ENCODE measurements at places on chromosomes 7 and 10.

DNA sequence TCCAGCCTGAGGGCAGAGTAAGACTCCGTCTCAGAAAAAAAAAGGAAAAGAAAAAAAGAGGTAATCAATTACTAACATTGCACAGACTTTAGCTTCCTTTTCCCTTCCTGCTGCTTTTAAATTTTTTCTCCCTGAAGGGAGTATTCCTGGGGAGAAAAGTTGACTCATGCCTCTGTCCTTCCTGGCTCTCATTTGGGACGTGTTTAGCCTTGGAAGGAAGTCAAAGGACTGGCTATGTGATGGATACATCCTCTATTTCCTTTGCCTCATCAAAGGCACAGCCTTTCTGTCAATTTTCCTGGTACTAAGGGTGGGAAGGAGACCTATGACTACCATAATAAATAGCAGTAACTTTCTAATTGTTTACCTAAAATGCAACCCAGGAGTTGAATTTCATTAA, 77.6 kb downstream of the ITGA8 start:
- H3K27ac ChIP-seq = no peak overlapping the region
- no peaks in the 10 kb centered on the region for H3K27me3 ChIP-seq
- DNase-seq = no peak
- H3K4me3 ChIP-seq = no peak overlapping the region
- no peaks in the 10 kb centered on the region for H3K4me1 ChIP-seq

DNA sequence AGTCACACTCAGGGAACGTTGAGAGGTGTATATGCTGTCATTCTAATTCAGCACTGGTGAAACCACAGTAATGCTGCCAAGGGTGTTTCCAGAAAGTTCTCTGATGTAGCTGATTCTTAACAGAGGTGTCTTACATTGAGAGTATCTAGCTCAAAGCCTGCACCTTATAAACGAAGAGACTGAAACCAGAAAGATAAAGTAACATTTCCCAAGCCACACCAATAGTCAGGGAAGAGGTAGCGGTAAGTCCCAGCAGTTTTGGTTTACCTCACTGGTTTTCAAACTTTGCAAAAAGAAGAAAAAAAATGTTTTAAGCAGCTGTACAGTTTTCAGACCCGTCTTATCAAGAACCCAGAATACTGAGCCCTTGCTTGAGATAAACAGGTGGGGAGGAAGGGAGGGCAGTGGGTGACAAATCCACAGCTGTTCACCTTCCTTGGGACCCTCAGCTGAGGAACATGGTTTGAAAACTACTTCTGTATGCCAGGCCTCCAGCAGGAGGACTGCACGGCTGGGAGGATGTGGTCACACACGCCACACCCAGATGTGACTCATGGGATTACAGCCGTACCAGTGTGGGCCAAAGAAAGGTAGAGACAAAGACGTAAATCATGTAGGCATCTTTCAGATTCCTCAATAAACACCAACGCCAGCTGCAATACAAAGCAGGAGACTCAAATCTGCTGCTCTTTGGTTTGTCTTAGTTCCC, 63.9 kb upstream of the GSDME start:
- peaks cover 2% of the 10 kb centered on the region for H3K36me3 ChIP-seq
- DNase-seq = peak; percentile 90
- peaks cover 37% of the 10 kb centered on the region for H3K4me1 ChIP-seq

- H3K36me3 ChIP-seq = no peaks in the 10 kb centered on the region
- no peak overlapping the region for H3K4me3 ChIP-seq
- H3K27me3 ChIP-seq = no peaks in the 10 kb centered on the region
- DNase-seq = no peak
These were observed 2.7 kb downstream of the AOC1 start for GRCh38 chr7:150855046-150855445.

DNA sequence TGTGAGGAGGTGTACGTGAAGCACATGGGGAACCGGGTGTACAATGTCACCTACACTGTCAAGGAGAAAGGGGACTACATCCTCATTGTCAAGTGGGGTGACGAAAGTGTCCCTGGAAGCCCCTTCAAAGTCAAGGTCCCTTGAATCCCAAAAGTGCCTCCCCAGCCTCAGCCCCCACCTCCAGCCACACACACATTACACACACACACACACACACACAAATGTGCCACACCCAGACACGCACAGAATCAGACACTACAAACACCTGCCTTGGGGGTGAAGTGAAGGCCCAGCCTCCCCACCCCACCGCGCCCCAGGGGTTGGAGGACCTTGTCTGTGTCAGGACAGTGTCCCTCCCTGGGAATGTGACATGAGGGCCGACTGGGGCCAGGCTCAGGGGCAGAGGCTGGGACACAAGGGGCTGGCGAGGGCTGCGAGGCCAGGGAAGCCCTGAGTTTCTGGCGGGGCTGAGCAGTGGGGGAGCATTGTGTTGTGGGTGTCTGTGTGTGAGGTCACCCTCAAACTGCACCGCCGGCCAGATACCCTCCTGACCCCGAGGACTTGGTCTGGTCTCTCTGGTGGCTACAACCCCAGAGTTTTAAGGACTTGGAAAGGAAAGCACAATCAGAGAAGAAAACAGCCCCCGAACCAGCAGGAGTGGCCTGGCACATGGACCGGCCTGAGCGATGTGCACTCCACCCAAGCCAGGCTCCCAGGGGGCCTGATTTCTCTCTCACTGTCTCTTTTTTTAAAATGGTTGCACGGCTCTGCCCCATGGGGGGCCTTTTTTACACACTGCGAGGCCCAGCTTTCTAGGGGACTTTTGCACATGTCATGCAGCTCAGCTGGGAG, 4.0 kb upstream of the ATP6V1F start:
- DNase-seq = no peak
- no peaks in the 10 kb centered on the region for H3K27me3 ChIP-seq
- H3K36me3 ChIP-seq = no peaks in the 10 kb centered on the region
- no peak overlapping the region for H3K27ac ChIP-seq
- H3K4me1 ChIP-seq = peaks cover 32% of the 10 kb centered on the region

- H3K4me3 ChIP-seq = no peak overlapping the region
- H3K36me3 ChIP-seq = no peaks in the 10 kb centered on the region
- H3K4me1 ChIP-seq = peaks cover 57% of the 10 kb centered on the region
- H3K27ac ChIP-seq = no peak overlapping the region
These were observed 6.8 kb upstream of the GATA3 start for GRCh38 chr10:8047452-8048280.

GRCh38 chr7:150511048-150511447, 3.6 kb upstream of the GIMAP7 start:
- H3K4me3 ChIP-seq = no peak overlapping the region
- peaks cover 6% of the 10 kb centered on the region for H3K4me1 ChIP-seq
- H3K27ac ChIP-seq = no peak overlapping the region
- H3K27me3 ChIP-seq = no peaks in the 10 kb centered on the region
- no peaks in the 10 kb centered on the region for H3K36me3 ChIP-seq

GRCh38 chr7:41872966-41873365, 170.1 kb upstream of the INHBA start:
- H3K27me3 ChIP-seq = no peaks in the 10 kb centered on the region
- peaks cover 17% of the 10 kb centered on the region for H3K4me1 ChIP-seq
- no peak overlapping the region for H3K4me3 ChIP-seq
- no peaks in the 10 kb centered on the region for H3K36me3 ChIP-seq
- no peak for DNase-seq
- H3K27ac ChIP-seq = no peak overlapping the region

GRCh38 chr10:88386821-88387773, 196.0 kb downstream of the RNLS start:
- H3K27me3 ChIP-seq = no peaks in the 10 kb centered on the region
- peaks cover 52% of the 10 kb centered on the region for H3K4me1 ChIP-seq
- H3K36me3 ChIP-seq = no peaks in the 10 kb centered on the region
- no peak overlapping the region for H3K4me3 ChIP-seq

DNA sequence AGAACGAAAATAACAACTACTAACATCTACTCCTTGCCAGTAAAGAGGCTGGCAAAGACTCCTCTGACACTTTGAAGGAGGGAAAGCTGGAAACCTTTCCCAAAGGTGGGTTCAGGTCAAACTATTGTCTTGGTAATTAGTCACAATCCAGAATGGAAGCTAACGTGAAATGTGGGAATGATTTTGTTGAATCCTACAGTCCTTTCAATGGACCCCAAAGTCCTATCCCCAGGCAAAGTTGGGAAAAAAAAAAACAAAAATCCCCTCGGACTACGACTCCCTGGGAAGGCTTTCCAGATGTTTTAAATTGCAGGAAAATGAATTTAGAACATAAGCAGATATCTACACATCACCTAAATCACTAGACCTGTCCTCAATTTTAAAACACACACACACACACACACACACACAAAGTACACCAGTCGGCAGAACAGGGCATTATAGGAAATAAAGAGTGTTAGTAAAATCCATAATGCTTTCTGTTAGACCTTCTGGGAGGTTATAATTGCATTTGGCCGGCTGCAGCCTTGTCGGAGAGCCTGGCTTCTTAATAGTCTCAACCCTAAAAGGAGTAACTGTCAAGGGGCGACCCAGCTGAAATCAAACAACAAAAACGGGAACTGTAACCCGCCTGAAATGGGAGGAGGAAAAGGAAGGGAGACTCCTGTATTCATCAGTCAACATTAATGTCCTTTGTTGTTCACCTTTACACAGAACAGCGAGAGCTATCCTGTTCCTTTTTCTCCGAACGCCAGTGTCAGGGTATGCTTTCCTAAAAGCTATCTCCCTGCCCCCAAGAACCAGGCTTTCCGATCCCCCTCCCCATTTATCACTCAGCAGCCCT, 1.5 kb downstream of the DOCK4 start:
- H3K36me3 ChIP-seq = no peaks in the 10 kb centered on the region
- H3K4me3 ChIP-seq = peak overlapping the region; percentile 100
- DNase-seq = peak; percentile 41
- H3K4me1 ChIP-seq = peaks cover 33% of the 10 kb centered on the region

DNA sequence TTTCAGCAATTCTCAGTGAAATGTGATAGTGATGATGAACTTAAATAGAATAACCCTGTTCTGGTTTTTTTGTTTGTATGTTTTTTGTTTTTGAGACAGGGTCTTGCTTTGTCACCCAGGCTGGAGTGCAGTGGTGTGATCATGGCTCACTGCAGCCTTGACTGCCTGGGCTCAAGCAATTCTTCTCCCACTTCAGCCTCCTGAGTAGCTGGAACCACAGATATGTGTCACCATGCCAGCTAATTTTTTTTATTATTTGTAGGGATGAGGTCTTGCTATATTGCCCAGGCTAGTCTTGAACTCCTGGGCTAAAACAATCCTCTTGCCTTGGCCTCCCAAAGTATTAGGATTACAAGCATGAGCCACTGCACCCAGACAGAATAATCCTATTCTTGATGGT, 14.3 kb upstream of the COL17A1 start:
- no peak overlapping the region for H3K27ac ChIP-seq
- no peak overlapping the region for H3K4me3 ChIP-seq
- H3K36me3 ChIP-seq = no peaks in the 10 kb centered on the region
- no peak for DNase-seq
- no peaks in the 10 kb centered on the region for H3K27me3 ChIP-seq

DNA sequence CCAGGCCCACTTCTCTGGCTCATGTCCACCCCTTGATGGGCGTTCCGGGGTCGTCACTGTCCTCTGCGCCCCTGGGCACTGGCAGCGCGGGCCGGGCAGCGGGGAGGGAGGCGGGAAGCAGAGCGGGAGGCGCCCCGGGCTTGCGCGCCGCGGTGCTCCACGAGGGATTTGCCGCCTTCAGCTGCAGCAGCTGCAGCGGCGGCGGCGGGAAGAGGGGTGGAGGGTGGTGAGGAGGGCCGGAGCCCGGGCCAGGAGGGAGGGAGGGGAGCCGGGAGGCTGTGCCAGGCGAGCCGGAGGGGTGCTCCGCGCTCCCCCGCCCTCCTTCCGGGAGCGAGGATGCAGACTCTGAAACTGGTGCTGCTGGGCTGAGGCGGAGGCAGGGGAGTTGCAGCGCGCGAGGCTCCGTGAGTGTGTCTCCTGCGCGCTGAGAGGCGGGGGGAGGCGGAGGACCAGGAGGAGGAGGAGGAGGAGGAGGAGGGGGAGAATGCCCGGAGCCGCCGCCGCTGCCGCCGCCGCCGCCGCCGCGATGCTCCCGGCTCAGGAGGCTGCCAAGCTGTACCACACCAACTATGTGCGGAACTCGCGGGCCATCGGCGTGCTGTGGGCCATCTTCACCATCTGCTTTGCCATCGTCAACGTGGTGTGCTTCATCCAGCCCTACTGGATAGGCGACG, at the start of gene LHFPL3:
LHFPL3 (plus strand) TSS at position 308 of the 674 bp plus-strand sequence.
- H3K27ac ChIP-seq = no peak within 1 kb of the TSS
- H3K36me3 ChIP-seq = no peaks in the 10 kb centered on the region
- peaks cover 35% of the 10 kb centered on the region for H3K27me3 ChIP-seq
- DNase-seq = no peak

DNA sequence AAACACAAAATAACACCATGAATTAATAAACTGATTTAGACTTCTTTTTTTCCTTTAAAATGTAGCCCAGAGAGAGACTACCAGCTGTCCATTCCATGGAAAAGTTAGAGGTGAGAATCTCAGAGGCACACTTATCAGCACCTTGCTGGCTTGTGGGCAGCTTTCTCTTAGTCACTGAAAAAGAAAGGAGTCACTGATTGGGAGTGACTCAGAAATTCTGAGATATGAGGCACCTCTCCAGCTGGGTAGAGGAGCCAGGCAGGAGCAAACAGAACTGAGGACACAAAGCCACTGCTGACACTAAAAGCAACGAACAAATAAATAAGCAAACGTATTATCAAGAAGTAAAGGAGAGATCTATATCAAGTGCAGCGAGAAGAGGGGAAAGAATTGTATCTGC, 310.6 kb downstream of the PARD3 start:
- no peak for DNase-seq
- H3K27ac ChIP-seq = no peak overlapping the region
- H3K27me3 ChIP-seq = no peaks in the 10 kb centered on the region
- H3K36me3 ChIP-seq = no peaks in the 10 kb centered on the region
- no peak overlapping the region for H3K4me3 ChIP-seq

- no peak for DNase-seq
- no peaks in the 10 kb centered on the region for H3K36me3 ChIP-seq
- H3K27me3 ChIP-seq = no peaks in the 10 kb centered on the region
- peaks cover 3% of the 10 kb centered on the region for H3K4me1 ChIP-seq
These were observed 57.0 kb upstream of the ARL4A start for GRCh38 chr7:12630513-12630819.

- H3K27ac ChIP-seq = no peak within 1 kb of the TSS
- DNase-seq = peak; percentile 81
- H3K4me1 ChIP-seq = peaks cover 18% of the 10 kb centered on the region
- H3K4me3 ChIP-seq = peak within 1 kb of the TSS; percentile 82
- peaks cover 2% of the 10 kb centered on the region for H3K36me3 ChIP-seq
- H3K27me3 ChIP-seq = no peaks in the 10 kb centered on the region
These were observed at the start of gene SLC12A9 for GRCh38 chr7:100852048-100852872. SLC12A9 (plus strand) TSS chr7:100852713; CDS start chr7:100854198, 1,485 bp downstream.

GRCh38 chr7:105802604-105803428, 73.6 kb downstream of the ATXN7L1 start:
- H3K27me3 ChIP-seq = no peaks in the 10 kb centered on the region
- no peak overlapping the region for H3K27ac ChIP-seq
- H3K4me1 ChIP-seq = peaks cover 6% of the 10 kb centered on the region
- DNase-seq = no peak
- H3K4me3 ChIP-seq = no peak overlapping the region

GRCh38 chr10:11875494-11876281, 52.5 kb downstream of the PROSER2 start:
- H3K4me1 ChIP-seq = peaks cover 43% of the 10 kb centered on the region
- no peaks in the 10 kb centered on the region for H3K27me3 ChIP-seq
- no peaks in the 10 kb centered on the region for H3K36me3 ChIP-seq
- DNase-seq = no peak

Measured in common myeloid progenitor, CD34-positive (primary cell).